ENCODE measurements at places on chromosomes 12 and 14. TPM values are rescaled to one million over a fixed set of nuclear protein-coding genes. Genes with fewer than 3 reads are reported as not detected.

Gene GRIP1
- total RNA-seq: not detected

Gene ACTN1
- total RNA-seq: 148 TPM

Gene CLEC6A
- not detected for total RNA-seq

Gene HOXC11
- 2.3 TPM for total RNA-seq

Gene CIDEB
- not detected for total RNA-seq

- no peak for DNase-seq
These were observed 17.7 kb upstream of the TSPAN11 start for GRCh38 chr12:30908722-30909348.

DNA sequence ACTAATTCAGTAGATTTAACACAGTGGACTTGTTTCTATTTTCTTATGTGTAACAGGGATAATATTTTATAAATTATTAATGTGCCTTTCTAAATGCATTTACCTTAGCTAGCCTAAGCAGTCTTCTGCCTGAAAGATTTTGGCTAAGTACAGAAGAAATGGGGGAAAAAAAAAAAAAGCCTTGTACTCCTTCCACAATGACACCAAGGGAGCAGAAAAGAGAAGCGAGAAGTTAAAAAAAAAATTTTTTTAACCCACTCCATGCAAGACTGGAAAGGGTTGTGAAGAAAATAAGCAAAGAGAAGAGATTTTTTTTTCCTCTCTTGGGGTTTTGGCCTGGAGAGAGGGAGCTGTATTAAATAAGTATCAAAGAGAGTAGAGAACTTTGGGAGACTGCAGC is 28.7 kb downstream of the NELL2 start:
- DNase-seq: no peak

GRCh38 chr12:107326237-107326636 is 232.9 kb upstream of the CRY1 start:
- DNase-seq: no peak

Gene GPATCH2L
- 30.4 TPM for total RNA-seq

DNA sequence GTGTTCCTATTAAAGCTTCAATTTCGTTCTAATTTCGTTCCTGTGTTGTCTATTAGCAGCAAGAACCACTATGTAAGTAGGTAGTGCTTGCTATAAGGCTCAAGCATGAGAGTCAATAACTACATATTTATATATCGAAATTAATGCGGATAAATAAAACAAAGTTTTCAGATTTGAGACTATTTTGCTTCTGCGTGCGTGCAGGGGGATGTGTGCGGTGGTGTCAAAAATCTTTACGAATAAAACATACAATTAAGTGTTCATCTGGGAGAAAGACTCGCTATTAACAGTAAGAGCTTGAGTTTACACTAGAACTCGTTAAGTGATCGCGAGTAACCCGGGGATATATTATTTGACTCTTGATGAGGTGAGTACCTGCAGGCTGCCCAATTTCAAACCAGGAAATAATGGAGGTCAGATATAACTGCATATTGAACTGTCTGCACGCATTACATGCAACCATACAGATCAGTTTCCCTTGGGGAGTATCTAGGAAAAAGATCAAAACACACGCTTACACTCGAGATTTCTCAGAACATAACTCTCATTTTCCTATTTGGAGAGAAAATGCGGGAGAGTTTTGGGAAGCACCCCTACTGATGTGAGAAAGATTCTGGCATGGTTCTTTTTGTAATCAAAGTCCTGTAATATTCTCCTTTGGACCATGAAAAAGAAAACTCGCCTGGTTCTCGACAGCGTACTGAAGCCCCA is 813 bp downstream of the TWF1 start:
- DNase-seq: peak; percentile 3

DNA sequence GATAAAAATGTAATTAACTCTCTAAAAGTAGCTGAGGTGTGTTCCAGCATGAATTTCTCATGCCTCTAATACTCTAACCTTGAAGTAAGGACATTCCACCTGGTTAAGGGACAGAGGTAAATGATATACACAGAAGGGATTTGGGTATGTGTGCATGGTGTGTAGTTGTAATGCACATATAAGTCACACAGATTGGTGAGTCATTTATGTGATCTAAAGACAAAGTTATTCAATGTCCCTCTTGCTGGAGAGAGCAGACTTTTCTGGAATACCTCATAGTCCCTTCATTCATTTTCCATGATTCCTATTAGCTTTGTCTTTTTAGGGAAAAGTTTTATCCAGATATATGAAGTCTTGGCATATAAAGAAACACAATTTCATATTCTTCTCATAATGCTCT is 234.9 kb downstream of the SNAPC1 start:
- no peak for DNase-seq

Gene MYF6
- not detected for total RNA-seq

Gene MDGA2
- total RNA-seq: not detected

- DNase-seq: peak; percentile 8
These were observed at the start of gene SETD3 for GRCh38 chr14:99479906-99480869. TSS of gene SETD3 (minus strand) at chr14:99480859. CDS start at chr14:99465805, 15,054 bp downstream.

GRCh38 chr14:42224053-42224888 is 617.6 kb downstream of the LRFN5 start:
- peak; percentile 29 for DNase-seq

Gene NKX2-8
- total RNA-seq: not detected

Gene TMEM63C
- total RNA-seq: 0.98 TPM

Gene NEUROD4
- total RNA-seq: not detected

Gene TEX52
- total RNA-seq: not detected

Gene DERA
- 43.1 TPM for total RNA-seq

DNA sequence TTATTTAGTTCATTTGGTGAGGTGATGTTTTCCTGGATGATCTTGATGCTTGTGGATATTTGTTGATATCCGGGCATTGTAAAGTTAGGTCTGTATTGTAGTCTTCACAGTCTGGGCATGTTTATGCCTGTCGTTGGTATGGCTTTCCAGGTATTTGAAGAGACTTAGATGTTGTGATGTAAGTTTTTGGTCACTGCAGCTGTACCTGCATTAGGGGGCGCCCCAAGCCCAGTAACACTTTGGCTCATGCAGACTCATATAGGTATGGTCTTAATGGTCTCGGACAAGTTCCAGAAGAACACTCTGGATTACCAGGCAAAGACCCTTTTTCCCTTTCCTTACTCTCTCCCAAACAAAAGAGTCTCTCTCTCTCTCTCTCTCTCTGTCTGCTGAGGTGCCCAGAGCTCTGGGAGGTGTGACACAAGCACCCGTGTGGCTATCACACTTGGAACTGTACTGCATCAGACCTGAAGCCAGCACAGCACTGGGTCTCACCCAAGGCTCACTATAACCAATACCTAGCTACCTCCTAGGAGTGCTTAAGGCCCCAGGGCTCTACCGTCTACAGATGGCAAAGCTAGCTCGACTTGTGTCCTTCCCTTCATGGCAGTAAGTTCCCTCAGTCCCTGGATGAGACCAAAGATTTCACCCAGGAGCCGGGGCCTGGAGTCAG is 425.8 kb upstream of the ATXN7L3B start:
- peak; percentile 20 for DNase-seq

Gene SLC5A8
- not detected for total RNA-seq

DNA sequence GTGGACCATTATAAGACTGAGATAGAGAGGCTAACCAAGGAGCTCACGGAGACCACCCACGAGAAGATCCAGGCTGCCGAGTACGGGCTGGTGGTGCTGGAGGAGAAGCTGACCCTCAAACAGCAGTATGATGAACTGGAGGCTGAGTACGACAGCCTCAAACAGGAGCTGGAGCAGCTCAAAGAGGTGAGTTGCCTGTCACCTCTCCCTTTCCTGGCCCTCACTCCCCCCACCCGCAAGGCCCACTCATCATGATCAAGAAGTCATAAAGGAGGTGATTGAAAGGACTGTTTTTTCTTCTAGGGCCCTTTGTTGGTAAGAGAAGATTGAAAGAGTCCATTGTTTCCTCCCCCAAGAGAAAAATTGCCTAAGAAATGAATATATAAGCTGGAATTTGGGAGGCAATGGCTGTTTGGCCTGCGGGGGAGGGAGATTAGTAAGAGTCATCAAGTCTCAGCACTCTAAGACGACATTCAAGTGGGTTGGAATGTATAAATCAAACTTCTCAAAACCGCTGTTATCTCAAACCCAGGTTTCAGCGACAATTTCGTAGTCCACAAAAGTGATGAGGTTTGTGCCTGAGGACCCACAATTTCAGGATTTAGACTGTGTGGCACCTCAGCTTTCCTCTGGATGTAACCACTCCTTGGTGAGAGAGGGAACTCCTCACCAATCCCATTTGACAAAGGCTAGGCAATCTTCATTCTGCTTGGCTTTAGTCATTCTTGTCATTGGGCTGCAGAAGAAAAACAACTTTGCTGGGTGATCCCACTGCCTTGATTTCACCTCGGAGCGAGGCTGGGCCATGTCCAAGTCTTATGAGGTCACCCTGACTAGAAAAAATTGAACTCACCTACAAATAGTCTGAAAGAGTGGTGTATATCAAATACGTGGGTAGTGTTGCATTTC is 966 bp downstream of the BICD1 start:
- DNase-seq: peak; percentile 56

DNA sequence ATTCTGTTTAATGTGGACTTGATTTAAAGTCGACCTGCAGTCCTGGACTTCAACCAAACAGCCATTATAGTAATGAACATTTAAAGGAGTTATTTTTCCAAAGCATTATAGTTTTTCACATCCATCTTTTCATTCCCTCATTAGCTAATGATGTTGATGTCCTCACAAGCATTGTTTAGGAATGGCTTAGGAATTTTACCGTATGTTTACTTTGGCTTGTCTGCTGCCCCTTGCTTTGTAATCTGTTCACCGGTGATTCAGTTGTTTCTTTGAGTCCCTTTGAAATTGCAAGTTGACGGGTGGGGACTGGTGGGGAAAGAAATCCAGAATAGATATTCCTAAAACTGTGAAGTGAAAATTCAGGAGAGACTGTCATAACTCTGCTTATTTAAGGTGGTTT is 25.4 kb downstream of the PRKCH start:
- DNase-seq: peak; percentile 6

Gene KCNC2
- total RNA-seq: not detected

- peak; percentile 3 for DNase-seq
These were observed 279.9 kb downstream of the RPS29 start for GRCh38 chr14:49306152-49306751.

Gene EID3
- total RNA-seq: 1.1 TPM

DNA sequence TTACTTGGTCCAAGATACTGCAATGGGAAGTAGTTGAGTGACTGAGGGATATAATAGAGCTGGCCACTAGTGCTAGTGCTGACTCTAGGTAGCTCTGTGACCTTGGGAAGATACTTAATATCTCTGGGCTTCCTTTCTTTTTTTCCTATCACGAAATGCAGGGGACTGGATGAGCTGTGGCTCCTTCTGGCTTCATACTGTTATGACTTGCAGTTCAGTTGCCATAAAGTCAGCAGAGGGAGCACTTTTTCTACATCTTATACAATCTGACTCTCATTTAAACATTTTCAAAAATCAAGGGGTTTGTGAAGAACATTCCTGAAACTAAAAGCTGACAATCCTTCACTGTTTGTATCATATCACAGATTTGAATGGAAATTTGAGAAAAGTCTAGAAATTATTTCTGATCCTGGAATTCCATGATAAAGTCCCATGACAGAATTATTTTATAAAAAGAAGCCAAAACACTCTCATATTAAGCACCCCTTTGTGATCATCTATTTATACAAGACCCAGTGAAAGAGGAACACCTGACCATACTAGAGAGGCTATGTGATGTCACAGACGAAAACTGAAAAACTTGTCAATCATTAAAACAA is 5.3 kb downstream of the BHLHE41 start:
- DNase-seq: peak; percentile 66

DNA sequence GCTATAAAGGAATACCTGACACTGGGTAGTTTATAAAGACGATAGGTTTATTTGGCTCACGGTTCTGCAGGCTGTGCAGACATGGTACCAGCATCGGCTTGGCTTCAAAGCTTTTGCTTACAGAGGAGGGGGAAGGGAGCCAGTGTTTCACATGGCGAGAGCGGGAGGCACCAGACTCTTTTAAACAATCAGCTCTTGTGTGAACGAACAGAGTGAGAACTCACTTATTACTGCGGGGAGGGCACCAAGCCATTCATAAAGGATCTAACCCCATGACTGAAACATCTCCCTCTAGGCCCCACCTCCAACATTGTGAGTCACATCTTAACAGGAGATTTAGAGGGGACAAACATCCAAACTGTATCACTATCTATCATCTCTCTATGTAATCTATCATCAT is 227.4 kb downstream of the TMEM132D start:
- no peak for DNase-seq

Gene ENDOU
- total RNA-seq: not detected

- DNase-seq: peak; percentile 40
These were observed 45.1 kb downstream of the GALNT9 start for GRCh38 chr12:132284071-132284826.

Gene CPNE6
- not detected for total RNA-seq

Gene CD69
- total RNA-seq: not detected

Gene GARIN6
- total RNA-seq: not detected

- DNase-seq: no peak
These were observed 281.7 kb upstream of the RTL1 start for GRCh38 chr14:101185073-101185835.

Gene MMP19
- total RNA-seq: 4.2 TPM

Gene NRXN3
- 0.74 TPM for total RNA-seq

Gene ZNF84
- 27.2 TPM for total RNA-seq

GRCh38 chr14:61956517-61956916 is 194.3 kb downstream of the SNAPC1 start:
- no peak for DNase-seq

Measured in A172 (cell line).